ENCODE measurements at places on chromosomes 12 and 14.

DNA sequence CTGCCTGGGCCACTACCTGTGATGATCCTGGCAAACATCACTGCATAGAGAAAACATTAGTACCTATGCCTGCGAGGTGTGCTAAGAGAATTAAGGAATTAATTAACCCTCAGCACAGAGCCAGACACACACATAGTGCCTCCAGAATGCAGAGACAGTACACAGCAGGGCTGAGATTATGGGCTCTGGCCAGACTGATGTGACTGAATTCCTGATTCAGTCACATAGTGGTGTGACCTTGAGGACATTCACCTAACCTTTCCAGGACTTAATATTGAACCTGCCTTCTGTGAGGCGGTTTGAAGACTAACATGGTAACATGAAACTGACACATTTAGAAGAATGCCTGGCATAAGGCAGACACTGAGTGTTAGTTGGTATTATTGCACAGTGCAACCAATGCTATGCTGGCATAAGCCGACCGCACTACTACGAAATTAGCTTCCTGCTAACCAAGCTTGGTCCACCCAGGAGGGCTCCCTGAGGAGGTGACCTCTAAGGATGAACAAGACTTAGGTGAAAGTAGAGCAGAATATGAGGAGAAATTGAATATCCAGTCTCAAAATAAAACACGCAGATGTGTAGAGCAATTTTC lies 32.0 kb upstream of the SELPLG start:
- DNase-seq: no peak

GRCh38 chr14:31837031-31837430 lies 240.1 kb upstream of the ARHGAP5 start:
- no peak for DNase-seq

- no peak for DNase-seq
Observed at GRCh38 chr14:105849933-105850626, 323.7 kb downstream of the TMEM121 start.

DNA sequence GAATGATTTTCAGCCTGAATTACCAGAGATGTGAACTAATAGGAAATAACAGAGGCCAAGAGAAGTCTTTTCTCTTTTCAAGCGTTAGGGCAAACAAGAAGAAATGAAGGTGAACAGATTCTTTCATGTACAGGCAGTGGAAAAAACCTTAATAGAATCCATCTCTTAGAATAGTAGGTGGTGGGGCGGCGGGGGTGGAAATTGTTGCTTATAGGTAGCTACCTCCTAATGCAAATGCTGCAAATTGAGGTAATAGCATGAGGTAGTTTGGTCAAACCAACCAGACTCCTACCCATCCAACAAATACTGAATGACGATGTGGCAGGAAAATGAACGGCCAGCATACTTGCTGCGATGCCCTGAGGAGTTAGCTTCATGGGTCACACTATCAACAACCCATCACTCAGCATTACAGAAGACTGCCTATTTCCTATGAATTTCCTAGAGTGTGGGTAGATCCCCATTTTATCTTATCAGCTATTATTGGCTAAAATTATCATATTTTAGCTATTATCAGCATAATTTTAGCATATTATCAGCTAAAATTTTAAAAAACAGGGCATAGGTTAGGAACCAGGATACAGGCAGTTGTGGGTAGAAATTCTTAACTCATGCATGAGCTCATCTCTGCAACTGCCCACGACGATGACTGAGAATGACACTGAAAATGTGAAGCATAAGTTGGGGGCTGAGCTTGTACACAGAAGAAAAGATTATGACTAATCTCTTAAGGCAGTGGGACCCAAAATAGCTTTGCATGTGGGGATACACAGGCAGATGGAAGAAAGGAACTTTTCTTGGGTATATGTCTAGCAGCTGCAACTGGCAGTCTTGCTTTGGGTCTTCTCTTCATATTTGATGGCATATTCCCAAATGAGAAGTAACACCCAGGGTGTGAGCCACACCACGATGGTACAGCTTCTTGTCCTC lies 68.7 kb downstream of the NIN start:
- no peak for DNase-seq

DNA sequence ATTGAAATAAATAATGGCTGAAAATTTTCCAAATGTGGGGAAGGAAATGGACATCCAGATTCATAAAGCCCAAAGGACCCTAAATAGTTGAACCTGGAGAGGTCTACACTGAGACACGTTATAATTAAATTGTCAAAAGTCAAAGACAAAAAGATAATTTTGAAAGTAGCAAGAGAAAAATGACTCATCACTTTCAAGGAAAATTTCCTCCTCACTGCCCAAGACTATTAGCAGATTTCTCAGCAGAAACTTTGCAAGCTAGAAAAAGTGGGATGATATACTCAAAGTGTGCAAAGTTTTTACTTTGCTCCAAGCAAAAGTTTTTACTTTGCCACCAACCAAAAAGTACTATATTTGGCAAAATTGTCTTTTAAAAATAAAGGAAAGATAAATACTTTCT lies 15.9 kb upstream of the KRT83 start:
- no peak for DNase-seq

- DNase-seq: no peak
Observed at GRCh38 chr12:129613314-129613713, 290.5 kb downstream of the TMEM132D start.

DNA sequence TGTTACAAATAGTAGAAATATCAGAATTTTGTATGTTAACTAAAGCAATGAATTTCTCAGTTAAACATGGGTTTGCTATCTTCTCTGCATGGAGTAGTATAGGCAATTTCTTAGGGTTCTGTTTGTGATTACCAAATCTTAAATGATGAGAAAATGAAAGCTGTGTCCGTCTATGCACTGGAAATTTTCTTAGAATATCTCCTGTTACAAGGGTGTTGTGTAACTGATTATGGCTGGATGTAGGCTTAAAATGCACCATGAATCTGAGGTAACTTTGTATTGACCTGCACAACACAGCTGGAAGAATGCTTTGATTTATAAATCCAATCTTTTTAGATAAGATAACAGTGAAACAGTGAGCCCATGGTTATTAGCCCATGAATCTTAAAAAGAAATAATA lies 17.8 kb downstream of the TRIP11 start:
- no peak for DNase-seq

DNA sequence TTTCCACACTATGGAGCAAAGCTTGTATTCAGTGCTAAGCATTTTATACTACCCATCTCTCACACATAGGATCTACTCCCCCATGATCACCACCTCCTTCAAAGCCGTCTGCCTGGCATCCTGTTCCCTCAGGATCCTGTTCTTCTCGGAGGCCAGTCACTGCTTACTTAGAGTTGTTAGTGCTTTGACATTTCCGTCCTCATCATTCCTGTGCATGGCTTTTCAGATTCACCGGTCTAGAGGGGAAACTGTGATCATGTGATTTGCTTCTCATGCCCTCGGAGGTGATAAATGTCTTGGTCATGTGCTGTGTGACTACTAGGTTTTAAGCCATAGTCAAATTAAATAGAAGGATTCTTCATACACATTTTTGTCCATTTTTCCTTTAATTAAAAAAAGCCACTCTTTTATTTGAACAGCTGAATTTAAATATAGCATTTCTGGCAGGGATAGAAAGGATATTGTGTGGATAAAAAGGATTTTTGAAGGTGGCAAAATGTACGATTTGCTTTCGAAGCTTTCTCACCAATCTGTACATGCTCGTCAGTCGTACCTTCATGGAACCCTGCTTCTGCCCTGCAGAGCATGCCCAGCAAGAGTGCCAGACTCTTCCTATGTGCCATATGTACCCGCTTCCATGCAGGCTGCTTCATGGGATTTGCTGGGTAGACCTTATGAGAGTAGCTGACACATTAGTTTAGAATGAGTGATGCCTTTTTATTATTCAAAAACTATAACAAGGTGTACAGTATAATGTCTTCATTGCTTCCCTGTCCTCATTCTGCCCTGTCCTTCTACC lies 53.3 kb downstream of the BMAL2 start:
- no peak for DNase-seq

DNA sequence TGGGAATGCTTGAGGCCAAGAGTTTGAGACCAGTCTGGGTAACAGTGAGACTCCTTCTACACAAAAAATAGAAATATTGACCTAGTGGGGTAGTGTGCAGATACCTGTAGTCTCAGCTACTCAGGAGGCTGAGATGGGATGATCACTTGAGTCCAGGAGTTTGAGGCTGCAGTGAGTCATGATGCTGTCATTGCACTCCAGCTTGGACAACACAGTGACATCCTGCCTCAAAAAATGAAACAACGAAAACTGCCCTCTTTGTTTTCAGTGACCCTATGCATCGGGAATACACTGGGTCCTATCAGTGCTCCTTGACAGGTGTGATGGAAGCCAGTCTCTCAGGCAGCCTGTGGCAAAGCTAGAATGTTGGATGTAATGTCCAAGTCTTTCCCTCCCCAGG lies 311.5 kb upstream of the OR4E1 start:
- DNase-seq: no peak

DNA sequence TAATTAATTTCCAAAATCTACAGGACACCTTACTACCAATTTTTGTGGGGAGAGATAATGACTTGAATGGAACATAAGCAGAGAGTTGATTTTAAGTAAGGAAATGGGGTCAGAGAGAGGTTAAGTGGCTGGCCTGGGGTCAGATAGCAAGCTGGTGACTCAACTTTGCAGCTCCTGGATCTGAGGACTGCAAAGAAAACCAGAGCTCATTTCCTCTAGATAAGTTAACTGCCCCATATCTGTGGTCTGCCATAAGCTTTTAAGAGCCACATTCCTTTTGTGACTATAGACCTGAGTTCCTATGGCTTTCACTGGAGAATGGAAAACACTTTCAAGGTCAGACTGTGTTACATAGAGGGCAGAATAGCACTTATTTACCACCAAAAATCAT lies 201.2 kb upstream of the PRICKLE1 start:
- DNase-seq: no peak

DNA sequence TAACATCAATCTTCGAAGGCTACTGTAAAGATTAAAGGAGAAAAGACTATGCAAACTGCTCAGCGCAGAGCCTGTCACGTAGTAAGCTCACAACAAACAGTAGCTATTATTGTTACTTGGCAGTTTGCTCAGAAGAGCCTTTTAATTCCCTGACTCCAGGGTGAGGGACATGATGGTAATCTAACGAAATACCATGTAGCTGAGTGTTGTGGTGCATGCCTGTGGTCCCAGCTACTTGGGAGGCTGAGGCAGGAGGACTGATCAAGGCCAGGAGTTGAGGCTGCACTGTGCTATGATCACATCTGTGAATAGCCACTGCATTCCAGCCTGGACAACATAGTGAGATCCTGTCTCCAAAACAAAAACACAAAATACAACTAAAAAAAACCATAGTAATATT lies 22.8 kb downstream of the HEBP1 start:
- no peak for DNase-seq

GRCh38 chr12:50845021-50845647 lies 2.4 kb downstream of the TMPRSS12 start:
- DNase-seq: no peak

- DNase-seq: no peak
Observed at GRCh38 chr12:75955251-75955650, 76.3 kb downstream of the PHLDA1 start.

DNA sequence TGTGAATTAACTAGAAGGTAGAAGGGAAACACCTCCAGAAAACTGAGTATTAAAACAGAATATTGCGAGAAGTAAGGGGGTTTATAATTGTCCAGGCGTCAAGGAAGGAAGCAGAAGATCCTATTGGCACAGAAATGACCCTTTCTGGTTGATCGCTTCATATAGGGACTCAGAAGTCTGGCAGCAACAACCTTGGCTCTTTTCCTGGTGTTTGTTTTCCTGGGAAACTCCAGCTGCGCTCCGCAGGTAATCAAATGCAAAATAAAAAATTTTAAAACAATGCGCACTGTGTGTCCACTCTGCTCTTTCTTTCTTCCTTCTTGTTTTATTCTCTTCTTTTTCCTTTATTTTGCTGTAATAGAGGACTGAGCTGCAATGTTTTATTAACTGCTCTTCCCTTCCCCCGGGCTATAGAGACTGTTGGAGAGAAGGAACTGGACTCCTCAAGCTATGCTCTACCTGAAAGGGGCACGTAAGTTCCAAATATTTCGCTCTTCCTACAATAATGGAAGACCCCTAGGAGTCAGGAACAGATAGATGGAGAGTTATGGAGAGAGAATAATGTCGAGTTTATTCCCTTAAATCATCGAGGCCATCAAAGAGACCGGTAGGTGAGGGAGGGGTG lies 737 bp downstream of the SPX start:
- DNase-seq: no peak

DNA sequence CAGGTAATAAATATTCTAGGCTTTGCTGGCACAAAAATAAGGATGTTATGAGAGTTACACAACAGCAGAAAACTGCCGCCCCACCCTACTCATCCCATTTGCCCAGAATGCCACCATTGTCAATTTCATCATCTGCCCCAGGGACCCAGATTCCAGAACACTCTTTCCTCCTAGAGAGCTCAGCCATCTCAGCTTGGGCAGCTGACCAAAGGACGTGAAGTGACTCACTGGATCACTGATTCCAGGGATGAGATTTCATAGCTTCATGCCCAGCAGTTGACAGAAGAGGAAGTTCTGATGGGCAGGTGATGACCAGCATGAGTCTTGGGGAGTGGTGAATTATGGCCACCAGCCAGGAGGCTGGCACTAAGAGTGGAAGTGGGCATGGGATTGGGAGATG lies 450.3 kb downstream of the RMST start:
- no peak for DNase-seq

DNA sequence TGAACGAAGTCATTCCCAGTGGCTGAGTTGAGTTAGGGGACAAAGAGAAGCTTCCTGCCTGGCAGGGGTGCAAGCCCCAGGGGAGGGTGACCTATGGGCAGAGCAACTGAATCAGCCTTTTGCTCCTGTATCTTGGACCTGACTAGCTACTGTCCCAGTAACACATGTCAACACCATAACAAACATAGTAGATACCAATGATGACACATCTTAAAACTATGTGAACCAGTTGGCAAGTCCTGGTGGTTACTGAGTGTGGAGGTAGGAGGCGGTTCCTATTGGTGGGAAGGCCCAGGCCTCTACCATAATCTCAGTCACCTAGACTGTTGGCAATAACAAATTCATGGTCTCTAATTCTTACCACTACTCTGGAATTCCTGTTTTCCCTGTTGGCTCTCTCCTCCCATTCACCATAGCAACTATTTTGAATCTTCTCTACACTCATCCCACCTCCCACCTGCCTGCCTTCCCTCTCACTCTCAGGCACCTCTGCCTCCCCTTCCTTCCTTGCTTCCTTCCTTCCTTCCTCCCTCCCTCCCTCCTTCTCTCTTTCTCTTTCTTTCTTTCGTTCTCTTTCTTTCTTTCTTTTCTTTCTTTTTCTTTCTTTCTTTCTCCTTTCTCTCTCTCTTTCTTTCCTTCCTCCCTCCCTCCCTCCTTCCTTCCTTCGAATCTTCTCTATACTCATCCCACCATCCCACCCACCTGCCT lies 8.1 kb upstream of the P2RX7 start:
- DNase-seq: no peak

DNA sequence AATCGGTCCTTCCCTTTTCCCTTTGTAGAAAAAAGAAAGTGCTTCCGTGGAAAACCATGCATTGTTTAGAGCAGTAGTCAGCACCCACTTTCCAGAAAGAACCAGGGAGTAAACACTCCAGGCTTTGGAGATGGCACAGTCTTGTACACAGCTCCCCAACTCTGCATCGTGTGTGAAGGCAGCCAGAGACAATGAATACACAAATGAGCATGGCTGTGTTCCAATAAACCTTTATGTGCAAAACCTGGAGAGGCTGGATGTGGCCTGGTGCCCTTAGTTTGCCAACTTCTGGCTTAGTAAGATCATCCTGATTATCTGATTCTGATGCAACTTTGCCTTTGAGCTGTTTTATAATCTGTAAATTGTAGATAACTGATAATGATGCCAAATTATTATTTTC lies 463.4 kb upstream of the TMEM132C start:
- DNase-seq: no peak

GRCh38 chr14:24979725-24980239 lies 70.2 kb downstream of the STXBP6 start:
- DNase-seq: no peak
